ENCODE measurements at places on chromosomes 1 and 21.

GRCh38 chr1:37255136-37255795, 219.1 kb upstream of the ZC3H12A start:
- no peak for DNase-seq

- DNase-seq: no peak
These were observed 8.1 kb upstream of the INKA2 start for GRCh38 chr1:111747282-111747734.

GRCh38 chr1:244674446-244674845, 21.5 kb downstream of the DESI2 start:
- no peak for DNase-seq

- no peak for DNase-seq
These were observed 64.0 kb downstream of the KIF21B start for GRCh38 chr1:200959411-200959921.

- no peak for DNase-seq
These were observed 221.1 kb upstream of the PLXNA2 start for GRCh38 chr1:208465266-208465665.

DNA sequence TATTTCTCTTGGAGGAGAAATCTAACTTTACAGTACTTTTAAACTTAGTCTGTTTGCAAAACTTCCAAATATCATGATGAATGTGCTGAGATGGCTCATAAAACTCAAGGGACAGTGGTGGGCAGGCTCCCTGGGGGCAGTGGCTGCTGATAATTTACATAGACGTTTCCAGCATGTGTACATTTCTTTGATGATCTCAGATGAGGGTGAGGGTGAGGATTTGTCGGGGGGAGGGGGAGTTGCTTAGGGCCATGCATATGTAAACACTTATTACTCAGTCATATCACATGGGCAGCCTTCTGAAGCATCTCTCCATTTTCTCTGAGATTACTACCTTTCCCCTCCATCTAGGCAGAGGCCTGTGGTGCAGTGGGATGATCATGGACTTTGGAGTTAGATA, 152.9 kb upstream of the HMGB4 start:
- no peak for DNase-seq

GRCh38 chr1:185400052-185400451, 83.0 kb upstream of the IVNS1ABP start:
- DNase-seq: peak; percentile 45

GRCh38 chr1:18764362-18764761, 95.1 kb downstream of the TAS1R2 start:
- DNase-seq: no peak

GRCh38 chr1:100510451-100510850, 27.5 kb upstream of the GPR88 start:
- no peak for DNase-seq

DNA sequence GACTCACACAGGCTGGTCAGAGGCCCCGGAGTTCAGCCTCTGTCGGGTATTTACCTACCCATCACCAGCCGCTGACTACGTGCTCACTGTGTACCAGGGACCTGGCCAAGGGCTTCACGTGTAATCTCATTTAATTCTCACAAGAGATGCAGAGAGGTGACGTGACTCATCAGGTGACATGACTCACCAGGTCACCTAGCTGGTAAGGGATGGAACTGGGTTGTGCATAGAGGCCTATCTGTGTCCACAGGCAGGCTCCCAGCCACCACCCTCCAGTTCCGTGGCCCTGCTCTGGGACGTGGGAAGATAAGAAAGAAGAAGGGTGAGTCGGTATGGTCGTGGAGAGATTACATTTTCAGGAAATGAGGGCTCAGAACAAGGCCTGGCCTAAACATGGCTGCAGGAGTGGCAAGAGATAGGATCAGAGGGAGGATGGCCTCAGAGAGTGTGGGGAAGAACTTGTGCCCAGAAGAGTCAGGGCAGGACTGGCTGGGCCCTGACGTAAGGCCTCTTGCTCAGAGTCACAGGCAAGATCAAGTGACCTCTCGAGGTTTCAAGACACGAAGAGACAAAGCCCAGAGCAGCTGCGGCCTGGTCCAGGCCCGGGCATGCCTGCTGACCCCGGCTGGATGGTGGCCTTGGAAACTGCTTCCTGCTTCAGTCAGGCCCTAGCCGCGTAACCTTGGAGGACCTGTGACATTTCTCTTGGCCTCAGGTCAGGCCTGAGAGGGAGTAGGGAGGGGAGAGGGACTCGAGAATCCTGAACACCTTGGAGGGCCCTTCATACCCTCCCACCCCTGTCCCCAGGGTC, 52.7 kb upstream of the WASF2 start:
- peak; percentile 43 for DNase-seq

DNA sequence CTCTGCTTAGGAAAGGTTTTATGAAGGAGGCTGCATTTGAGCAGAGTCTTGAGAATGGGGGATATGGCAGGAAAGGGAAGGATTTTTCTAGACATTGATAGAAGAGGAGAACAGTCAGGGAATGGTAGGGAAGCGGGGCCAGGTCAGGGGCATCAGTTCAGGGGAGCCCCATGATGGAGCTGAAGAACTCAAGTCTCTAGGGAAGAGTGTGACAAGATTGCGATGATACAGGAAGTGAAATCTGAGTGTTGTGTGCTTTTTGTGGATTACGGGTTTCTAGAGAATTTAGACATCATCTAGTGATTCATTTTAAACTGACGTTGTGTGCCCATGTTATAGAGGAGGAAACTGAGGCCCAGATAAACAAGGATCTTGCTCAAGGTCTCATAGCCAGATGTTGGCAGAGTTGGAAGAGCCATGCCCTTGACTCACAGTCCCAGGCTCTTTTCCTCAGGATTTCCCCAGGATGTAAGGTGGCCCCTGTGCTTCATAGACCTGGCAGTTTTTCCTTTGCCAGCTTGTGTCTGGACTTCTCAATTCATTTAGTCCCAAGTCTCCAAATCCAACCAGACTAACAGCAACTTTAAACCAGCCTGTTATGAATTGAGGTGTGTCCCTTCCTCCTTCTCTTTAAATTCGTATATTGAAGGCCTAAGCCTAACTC, 130.3 kb downstream of the ROR1 start:
- DNase-seq: no peak

DNA sequence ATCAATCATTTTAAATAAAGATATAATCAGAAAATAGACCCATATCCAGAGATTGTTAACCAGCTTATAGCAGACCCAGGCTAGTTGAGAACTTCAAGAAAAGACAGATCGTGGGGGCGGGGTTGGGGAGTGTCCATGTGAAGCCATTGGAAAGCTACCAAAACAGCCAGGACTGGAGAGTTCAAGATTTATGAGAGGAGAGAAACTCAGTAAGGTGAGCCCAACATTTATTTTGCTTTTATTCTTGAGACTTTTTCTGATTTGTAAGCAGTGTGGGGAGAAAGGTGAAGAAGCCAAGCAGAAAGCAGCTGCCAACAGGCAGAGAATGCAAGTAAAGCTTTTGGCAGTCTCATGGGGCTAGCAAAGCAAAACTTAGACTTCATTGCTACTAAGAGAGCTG, 179.9 kb downstream of the VPS13D start:
- no peak for DNase-seq

GRCh38 chr1:213003256-213003655, 12.4 kb downstream of the ANGEL2 start:
- no peak for DNase-seq

GRCh38 chr1:168229893-168230292, 4.1 kb downstream of the SFT2D2 start:
- DNase-seq: no peak

GRCh38 chr21:44420416-44421205, 34.7 kb upstream of the LRRC3 start:
- DNase-seq: no peak

DNA sequence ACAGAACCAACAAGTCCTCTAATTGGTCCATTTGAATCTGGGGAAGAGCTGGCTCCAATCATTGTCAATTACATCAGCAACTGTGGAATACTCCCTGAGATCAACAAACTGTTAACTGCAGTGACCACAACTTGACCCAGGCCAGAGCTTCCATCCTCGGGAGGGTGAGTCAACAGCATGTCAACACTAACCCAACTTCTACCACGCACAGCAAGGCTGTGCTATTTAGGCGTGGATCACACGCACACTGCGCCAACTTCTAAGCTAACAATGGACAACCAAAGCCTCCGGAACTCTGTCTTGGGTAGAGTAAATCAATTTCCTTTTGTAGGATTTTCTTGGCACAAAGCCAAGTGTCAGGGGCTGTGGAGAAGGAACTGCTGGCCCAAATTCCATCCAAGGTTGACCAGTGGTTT, 30.4 kb downstream of the APP start:
- DNase-seq: peak; percentile 86

GRCh38 chr1:116895073-116895472, 14.6 kb upstream of the PTGFRN start:
- no peak for DNase-seq

DNA sequence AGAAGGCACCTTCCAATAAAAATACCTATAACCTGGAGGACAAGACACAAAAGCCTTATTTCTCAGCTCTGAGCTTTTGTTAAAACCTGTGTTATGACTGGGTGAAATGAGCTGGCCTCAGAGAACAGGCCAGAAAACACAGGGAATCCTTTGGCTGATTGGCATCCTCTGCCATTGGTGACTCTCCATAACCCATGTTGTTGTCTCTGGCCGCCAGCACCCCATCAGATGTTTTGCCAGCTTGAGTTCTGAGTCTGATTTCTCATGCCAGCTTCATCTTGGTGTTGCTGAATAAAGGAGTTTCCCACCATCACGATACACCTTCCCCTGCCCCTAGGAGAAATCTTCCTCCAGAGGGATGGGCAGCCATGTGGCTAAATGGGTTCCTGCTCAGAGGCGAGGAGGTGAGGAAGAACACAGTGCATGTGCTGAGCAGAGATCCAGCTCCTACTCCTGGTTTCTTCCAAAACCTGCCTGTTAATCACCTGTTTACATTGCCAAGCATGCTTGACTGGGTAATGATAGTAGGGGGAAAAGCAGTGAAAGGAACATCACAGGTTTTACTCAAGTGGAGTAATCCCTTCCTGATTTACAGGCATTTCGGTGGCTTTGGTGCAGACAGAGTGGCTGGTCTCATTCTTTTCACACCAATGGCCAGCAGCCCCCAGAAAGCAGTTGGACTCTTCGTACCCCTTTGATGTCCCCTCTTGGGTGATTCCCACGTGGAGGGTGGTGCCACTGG, 109.8 kb downstream of the ROR1 start:
- no peak for DNase-seq

DNA sequence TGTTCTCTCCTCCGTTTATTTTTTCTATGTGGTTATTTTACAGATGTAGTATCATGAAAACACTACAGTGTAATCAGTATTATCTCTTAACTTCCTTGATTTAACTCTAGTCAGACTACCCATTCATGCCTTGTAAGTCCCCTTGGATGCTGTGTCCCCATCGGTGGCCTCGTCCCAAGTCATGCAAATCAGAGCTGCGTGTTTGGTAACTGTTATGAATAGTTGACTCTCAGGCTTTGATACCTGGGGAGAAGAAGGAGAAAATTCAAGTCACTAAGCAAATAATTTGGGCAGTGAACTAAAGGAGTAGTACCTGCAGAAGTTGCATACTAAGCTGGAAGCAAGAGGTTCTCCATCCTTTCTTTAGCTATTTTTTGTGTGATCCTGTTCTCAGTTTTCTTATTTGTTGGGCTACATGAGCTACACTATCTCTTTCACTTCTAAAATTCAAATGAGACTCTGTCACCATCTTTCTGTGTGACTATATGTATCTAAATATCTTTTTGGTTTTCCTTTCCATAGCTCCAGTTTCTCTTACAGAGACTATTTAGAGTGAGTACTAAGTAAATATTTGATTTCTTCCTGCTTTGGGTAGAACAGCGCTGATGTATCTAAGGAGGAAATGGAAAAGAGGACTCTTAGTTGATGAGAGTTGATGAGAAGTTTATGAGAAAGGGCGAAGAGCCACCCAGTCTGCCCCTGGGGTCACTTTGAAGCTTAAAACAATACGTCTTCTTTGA, 50.9 kb downstream of the VANGL2 start:
- DNase-seq: no peak

DNA sequence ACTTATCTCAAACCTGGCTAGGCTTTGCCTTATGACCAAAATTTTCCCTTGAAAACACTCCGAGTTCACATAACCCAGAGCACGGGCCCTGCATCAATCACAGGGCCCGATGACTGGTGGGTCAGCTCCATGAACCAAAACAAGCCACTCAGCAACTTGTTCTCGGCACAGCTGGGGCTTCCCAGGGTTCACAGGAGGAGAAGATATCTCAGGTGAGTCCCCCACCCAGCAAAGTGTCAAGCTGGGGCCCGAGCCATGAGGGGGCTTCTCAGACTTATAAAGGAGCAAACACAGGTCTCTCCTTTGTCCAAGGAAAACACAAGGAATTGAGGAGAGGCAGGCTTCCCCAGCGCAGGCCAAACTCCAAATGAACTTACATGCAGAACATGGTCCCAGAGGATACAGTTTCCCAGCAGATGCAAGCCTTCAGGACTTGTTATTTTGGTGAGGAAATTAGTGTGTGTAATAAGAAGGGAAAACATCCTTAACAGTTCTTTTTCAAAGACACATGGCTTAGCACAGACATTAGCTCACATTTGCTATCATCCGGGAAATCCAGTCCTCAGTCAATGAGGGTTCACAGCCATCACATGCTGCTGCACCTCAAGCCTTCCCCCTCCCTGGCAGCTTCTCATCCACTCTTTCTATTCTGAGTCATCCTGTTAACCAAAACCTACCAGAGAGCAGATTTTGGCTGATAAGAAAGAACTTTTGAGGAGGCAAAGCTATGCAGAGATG, 98.1 kb upstream of the NFIA start:
- DNase-seq: no peak

DNA sequence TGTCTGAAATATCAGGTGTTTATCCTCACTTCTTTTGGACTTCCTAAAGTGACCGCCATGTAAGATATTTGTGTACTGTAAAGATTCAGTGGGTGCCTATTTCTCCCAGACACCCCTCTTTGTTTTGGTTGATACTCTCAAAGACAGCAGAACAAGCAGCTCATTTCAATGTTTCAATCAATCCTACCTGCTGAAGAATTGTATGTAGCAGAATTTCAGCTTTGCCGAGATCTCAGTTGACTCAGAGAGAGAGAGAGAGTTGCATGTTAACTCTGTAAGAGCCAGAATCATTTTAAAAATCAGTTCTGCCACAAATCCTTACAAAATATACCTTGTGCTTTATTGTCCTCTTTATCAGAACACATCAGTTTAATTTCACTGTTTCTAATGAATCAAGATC, 987.3 kb downstream of the ADGRL2 start:
- DNase-seq: no peak

DNA sequence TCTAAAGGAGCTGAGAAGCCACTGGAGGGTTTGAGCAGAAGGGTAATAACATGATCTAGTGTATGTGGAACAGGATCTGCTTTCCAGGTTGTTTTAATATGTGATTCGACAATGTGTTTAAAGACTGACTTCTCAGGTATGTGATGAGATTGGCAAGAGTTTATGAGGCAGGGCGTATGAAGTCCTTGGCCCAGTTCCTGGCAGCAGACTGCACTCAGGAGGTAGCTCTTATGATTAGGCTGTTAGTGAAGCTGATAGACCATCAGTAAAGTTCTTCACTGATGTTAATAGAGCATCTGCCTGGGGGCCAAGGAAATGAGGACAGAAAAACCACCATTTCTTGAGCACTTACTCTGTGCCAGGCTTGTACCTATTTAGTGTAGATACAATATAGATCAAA, 41.9 kb upstream of the SERBP1 start:
- DNase-seq: no peak

DNA sequence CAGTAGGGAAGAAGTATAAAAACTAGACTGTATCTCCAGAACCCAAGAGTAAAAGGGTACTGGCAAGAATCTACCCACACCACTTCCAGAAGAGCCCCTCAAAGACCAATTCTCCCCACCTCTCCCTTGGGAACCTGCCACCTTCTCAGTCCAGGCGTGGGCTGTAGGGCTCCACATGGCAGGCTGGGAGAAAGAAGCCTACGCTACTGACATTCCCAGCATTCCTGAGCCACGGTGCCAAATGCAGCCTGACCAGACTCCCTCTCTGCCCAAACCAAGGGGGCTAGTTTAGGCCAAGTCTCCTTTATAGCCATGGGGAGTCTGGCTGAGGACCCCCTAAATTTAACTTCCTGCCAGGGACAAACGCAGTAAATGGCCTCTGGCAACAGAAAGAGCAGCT, 2.0 kb downstream of the UBE2Q1 start:
- no peak for DNase-seq

Measured in HS-5 (cell line).